Kidney (tissue), 22 donors: ENCODE measurements at places on chromosomes 13 and 19. TPM values are rescaled to one million over a fixed set of nuclear protein-coding genes. Genes with fewer than 3 reads are reported as not detected.
A peak's percentile ranks its signal among the peaks of the same experiment; 100 is the strongest.

The FRY gene
- 69.5 TPM for total RNA-seq

The N4BP2L1 gene
- total RNA-seq = 14.5 TPM

The NOTCH3 gene
- total RNA-seq = 92.3 TPM

DNA sequence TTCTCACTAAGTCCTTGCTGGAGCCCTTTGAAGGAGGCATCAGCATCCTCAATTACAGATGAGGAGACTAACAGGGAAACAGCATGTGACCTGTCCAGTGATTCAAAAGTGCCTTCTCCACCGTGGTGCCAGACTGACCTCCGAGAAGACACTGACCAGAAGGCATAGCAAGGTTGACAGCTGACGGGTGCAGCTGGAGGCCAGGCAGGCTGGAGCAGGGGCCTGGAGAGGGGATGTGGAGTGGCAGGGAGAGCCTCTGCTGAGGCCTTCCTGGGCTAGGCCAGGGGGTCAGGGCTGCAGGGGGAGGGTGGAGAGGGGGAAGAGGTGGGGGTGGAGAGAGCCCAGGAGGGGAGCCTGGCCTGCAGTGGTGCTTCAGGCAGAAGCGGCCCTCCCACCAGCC lies 66.3 kb downstream of the KCTD15 start:
- no peak for DNase-seq

DNA sequence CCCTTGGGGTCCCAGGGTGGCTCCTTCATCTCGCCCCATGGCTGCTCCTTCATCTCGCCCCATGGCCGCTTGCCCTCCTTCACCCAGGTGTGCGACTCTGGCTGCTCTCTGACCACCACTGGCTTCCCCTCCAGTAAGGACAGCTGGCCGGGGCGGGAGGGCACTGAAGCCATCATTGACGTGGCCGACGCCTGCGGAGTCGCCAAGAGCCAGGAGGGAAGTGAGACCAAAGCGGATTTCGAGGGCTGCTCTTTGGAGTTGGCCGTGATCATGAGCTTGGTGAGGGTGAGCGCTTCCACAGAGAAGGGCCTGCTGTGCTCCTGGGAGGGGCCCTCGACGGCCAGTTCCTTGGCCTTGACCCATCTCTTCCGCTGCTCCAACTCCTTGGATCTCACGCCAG lies 4.0 kb upstream of the COX6B2 start:
- DNase-seq = no peak

- DNase-seq = no peak
Observed at GRCh38 chr19:31258211-31259052, 90.8 kb downstream of the TSHZ3 start.

DNA sequence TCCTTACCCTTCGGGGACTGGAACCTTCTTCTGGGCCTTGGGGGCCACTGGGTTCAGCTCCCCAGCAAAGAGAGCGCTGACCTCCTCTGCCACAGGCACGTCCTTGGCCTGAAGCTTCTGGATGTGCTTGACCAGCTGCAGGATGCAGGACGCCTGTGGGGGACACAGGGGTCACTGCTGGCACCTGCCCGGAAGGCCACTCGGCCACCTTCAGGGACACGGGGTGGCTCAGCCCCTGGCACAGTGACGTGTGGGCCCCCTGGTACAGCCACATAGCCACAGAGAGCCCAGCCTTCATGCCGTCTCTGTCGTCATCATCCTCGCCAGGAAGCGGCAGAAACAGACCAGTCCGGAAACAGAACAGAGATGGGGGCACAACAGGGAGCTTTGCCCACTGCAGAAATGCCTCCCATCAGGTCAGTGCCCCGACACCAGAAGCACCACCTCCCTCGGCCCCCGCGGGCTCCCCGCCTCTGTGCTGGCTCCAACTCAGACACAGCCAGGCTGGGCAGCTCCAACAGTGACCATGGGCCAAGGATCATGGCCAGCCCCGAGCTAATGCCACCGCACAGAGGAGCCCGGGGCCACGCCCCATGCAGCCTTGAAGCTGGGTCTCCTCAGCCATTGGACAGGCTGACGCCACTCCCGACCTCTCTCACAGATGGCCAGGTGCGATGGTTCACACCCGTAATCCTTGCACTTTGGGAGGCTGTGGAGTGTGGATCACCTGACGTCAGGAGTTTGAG lies 20.7 kb downstream of the IZUMO4 start:
- DNase-seq = no peak

- DNase-seq = peak; percentile 67
Observed at GRCh38 chr19:43504426-43505185, at the start of gene PHLDB3. Gene PHLDB3 (minus strand): TSS chr19:43504746. CDS start chr19:43504118, 628 bp downstream.

DNA sequence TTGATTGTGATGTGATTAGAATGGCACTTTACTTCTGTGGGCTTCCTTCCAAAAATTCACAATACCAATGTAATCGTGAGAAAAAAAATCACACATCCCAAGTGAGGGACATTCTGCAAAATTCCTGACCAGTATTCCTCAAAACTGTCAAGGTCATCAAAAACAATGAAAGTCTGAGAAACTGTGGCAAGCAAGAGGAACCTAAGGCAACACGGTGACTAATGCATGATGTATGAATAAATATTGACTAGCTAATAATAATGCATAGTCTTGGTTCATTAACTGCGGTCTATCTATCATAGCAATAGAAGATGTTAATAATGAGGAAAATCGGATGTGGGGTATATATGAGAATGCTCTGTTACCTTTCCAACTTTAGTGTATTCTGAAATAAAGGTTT lies 159.0 kb downstream of the RFC3 start:
- DNase-seq = no peak

GRCh38 chr13:46749951-46750350 lies 47.0 kb downstream of the ESD start:
- DNase-seq = no peak

- no peak for DNase-seq
Observed at GRCh38 chr13:75691183-75691582, 55.1 kb downstream of the LMO7 start.

DNA sequence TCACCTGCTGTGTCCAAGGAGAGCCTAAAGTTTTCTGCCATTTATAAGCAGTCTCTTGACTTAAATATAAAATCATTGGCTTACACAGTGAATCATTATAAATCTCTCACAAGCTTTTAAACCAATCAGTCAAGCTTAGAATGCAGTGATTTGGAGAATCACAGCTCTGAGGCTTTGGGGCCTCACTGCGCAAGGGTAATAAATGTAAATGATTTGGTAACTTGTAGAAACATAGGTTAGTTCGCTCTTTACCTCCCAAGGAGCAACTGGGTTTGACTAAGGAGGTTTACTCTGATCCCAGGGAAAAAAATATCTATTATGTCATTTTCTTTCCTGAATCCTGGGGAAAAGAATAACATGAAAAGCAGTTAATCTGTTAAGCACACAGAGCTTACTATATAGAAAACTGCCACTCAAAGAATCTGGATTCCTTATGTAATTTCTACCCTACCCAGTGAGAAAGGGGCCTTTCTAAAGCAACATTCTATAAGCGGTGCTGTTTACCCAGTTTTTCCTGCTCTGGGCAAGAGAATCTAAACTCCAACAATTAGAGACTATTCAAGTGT lies 128.2 kb downstream of the MZT1 start:
- no peak for DNase-seq
